ENCODE measurements at places on chromosomes 12 and 14.

GRCh38 chr12:117105902-117106301 is 6.7 kb upstream of the TESC start:
- DNase-seq: no peak

- no peak for DNase-seq
Observed at GRCh38 chr14:97120204-97120603, 323.0 kb downstream of the VRK1 start.

DNA sequence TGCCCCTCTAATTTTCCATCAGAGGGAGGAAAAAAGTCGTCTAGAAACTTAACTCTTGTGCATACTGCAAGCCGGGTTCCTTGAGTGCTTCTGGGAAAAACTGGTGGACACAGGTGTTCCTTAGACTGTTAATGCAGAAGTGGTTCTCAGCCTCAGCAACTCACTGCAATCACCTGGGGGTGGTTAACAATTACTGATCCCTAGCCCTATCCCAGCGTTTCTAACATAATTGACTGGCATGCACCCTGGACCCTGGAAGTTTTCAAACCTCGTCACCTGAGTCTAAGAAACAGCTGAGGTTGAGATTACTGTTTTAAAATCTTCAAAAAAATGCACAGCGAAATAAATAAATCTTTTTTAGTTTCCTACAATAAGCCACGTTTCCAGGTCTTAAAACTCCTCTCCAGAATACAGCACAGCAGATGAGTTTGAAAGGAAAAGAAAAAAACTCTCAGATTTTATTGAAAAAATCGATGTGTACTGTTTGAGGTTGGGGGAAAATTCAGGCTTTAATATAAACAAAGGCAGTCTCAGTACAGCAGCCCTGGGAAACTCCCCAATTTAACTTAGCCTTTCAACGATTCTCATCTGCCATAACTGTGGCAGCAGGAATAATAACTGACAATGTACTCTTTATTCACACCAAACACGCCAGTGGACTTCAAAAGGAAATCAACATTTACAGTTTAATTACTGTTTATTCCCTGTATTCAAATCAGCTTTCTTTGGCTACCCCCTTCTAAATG is 45.4 kb downstream of the PHLDA1 start:
- no peak for DNase-seq

DNA sequence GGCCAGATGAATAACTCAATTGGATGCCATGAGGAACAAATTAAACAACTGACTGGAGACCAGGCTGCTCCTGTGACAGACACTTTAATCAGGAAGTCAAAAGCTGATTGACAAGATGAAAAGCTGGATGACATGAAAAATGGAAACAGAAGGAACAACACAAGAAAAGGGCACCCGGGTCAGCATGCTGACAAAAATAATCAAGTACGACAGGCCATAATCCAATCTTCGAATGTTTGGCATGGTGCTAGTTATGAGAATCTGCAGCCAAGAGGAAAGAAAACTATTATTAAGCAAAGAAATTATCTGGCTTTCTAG is 544.7 kb downstream of the ETNK1 start:
- no peak for DNase-seq

DNA sequence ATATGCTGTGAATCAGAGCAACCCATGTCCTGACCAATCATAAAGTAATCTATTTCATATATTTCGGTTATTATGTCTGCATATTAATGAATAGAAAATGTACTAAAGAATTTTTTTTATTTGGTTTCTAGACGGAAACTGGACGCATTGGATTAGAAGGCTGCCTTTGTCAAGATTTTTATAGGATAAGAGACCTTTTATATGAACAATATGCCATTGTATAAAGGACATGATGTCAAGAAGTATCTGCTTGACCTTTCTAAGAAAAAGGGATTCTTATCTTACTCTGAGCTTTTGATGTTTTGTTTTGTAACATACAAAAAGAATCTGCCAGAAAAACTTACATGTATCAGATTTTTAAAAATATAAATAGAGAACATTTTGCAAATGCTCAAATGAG is 39.8 kb downstream of the CPSF2 start:
- no peak for DNase-seq

DNA sequence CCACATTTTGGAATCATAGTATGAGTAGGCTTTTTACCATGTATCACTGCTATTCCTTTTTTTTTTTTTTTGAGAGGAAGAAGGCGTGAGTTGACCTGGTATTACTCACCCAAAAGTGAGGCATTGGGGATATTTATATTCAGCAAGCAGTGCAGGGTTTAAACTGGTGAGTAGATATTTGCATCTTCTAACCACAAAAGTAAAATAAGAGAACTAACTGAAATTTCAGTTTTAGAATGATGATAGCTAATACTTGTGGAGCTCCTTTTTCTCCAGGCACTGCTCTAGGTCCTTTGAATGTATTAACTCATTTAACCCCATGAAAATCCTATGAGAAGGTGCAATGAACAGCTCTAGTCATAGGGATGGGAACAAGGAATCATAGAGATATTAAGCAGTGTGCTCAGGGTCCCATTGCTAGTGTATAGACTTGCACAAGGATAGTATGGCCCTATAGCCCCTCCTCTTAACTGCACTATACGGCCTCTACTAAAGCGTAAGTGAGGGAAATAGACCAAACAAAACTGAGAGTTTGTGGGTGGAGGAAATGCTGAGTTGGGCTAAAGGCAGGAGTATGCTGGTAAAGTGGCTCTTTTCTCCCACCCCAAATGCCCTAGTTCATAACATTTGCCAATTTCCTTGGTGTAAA is 104.3 kb upstream of the MAX start:
- DNase-seq: no peak

DNA sequence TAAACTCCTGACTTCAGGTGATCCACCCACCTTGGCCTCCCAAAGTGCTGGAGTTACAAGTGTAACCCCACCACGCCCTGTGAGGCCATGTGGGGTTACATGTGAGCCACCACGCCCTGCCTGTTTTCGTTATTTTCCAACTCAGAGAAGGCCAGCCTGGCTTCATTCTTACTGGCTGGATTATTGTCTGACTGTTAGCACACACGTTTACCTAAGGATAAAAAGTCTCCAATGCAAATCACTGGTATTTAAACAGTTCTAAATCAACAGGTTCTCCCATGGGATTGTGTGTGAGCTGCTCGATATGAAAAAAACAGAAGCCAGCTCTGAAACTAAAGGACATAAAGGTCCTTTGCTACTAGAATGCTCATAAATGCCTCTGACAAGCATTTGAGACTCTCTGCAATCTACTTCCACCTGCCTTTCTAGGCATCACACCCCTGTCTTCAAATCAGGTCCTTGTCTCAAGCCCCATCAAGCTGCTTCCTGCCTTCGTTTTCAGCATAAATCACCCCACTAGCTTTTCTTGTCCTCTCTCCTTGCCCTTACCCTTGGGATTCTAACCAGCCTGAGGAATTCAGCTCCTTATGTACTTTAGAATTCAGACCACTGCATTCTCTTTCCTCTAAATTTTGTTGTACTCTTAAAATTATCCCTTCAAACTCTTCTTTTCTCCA is 265.0 kb downstream of the DUSP6 start:
- no peak for DNase-seq

GRCh38 chr14:33707716-33708115 is 243.2 kb downstream of the EGLN3 start:
- DNase-seq: no peak

DNA sequence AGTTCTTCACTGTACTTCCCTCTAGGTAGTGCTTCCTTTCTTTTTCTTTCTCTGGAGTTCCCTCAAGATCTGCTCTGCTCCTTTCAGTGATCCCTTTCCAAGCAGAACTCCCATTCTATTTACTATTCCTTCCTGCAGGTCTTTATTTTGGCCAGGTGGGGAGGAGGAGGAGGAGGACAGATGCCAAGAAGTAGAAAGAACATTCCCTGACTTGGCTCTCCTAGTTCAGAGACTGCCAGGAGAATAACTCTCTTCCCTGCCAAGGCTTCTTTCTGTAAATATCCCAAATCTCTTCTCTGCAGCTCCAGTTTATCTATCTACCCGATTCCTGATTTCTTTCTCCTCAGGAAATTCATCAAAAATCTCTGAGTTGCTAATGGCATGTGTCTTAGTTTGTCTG is 229.6 kb upstream of the TMEM260 start:
- no peak for DNase-seq

DNA sequence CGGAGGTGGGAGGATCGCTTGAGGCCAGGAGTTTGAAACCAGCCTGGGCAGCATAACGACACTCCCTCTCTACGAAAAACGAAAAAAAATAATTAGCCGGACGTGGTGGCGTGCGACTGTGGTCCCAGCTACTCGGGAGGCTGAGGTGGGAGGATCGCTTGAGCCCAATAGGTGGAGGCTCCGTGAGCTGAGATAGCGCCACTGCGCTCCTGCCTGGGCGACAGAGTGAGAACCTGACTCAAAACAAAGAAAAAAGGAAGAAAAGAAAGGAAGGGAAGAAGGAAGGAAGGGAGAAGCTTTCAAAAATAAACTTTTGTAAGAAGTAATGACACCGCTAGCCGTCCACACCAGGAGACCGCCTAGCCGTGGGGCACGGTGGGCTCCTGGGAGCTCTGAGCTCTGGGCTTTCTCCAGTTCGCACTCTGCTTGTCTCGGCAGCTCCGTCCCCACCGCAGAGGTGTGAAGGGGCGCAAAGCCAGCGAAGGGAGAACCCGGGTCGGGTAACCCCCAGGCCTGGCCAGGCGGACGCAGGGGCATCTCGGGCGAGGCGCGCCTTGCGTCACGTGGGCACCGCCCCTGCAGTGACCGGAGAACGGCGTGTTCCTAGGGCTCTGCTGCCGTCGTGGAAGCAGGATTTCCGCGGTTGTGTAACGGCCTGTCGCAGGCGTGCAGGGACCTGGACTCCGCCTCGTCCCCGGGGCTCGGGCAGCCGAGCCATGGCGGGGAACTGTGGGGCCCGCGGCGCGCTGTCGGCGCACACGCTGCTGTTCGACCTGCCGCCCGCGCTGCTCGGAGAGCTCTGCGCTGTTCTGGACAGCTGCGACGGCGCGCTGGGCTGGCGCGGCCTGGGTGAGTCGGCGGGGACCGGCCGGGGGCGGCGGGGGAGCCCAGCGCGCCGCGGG is at the start of gene IRAK3:
Gene IRAK3 (plus strand): TSS at position 631 of the 902 bp plus-strand sequence. CDS start 86 bp downstream, at position 717.
- no peak for DNase-seq

GRCh38 chr12:117058442-117059072 is 40.7 kb downstream of the TESC start:
- no peak for DNase-seq

GRCh38 chr12:12562016-12562483 is 613 bp downstream of the DUSP16 start:
- DNase-seq: no peak

- DNase-seq: no peak
Observed at GRCh38 chr14:65169351-65169750, 67.0 kb upstream of the MAX start.

GRCh38 chr12:116582610-116583009 is 23.4 kb downstream of the MAP1LC3B2 start:
- DNase-seq: no peak

- no peak for DNase-seq
Observed at GRCh38 chr12:127620735-127621355, 646.1 kb upstream of the TMEM132C start.

GRCh38 chr12:25208554-25208953 is 13.5 kb downstream of the ETFRF1 start:
- no peak for DNase-seq

DNA sequence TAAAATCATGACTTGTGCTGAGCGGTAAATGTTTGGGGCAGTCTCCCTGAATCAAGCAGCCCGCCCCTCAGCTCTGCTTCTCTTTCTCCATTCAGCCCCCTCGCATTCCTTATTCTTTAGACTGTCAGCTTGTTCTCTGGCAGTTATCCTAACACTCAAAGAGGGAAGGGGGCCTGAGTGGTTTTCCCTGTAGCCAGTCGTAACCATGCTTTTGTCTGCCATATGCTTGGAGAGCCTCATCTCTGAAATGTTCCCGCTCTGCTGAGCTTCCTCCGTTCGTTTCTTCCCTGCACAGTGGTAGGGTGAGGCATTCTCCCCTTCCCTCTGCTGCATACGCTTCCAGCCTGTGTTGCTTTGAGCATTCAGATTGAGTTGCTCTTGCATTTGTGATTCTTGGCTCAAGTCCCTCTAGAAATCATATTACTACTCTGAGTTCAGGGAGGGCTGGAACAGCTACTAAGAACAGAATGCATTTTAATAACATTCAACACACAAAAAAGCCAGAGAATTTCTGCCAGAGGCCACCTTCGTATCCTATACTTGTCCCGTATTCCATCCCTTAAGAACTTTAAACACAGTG is 119.7 kb downstream of the FBXL14 start:
- DNase-seq: no peak

- DNase-seq: no peak
Observed at GRCh38 chr14:68541178-68541896, 251.5 kb downstream of the ZFP36L1 start.

DNA sequence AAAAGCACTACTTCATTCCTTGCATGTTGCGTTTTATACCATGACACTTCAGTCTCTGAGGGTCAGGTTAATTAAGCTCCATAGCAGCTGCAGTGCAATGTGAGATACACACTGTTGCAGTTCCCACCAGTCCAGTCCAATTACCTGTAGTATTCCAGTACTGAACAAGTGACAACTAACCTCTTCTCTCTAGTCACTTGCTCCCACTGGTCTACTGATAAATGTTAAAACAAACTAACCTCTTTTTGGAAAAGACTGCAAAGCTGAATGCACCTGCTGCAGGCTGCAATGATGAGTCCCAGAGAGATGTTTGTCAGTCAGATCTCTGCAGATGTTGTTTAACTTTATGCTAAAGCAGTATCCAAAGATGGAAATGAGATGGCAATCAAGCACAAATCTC is 7.9 kb downstream of the NOVA1 start:
- no peak for DNase-seq

DNA sequence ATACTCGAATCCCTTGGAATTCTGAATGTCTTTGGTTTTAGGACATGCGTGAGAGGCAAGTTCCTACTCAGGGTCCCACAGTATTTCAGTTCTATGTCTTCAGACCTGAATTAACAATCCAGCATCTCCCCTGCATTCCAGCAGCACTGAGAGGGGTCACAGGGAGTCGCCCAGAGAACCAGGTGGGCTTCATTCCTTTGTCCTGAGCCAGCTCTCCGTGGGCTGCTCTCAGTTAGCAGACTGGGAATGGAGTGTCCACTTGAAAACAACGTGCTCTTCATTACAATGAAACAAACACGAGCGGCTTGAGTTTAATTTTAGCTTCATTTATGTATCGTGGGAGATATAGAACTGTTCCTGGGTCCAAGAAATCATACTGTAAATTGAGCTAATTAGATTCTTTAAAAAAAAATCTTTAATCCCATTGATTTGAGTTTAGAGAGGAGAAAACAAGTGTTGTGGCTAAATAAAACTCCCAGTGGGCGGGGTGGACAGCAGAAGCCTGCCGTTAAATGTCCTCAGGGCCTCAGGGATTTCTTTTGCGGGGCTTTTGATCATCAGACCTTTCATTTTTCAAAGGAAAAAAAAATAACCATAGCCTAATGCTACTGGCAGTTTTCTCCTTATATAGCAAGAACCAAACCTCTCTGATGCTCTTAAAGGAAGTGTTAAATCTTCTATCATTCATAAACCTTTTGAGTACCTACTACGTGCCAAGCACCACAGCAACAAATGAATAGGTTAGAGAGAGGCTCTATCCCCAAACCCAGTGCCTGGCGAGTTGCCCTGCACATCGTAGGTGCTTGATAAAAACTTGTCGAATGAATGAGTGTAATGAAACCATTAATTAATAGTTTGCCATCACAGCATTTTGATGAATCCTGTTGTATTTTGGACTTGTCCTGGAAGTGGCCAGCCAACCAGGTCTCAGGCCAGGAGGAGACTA is 140.4 kb downstream of the CHST11 start:
- DNase-seq: no peak
